ENCODE measurements at places on chromosomes 11 and 22.

GRCh38 chr22:47251911-47252310 is 489.5 kb downstream of the TBC1D22A start:
- DNase-seq, result no peak

DNA sequence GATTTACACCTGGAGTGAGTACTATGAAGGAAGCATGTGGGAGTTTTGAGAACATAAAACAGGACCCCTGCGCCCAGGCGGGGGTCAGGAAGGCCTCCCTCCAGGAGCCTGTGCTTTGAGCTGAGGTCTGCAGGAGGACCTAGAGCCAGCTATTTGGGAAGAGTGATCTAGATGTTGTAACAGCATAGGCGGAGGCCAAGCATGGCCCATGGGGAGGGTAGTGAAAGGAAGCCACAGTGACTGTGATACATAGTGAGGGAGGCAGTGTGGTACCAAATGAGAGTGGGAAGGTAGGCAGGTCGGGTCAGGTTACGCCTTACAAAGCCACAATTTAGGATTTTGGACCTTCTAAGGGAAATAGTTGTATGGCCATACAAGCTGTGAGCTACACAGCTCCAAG is 147.5 kb downstream of the PARVA start:
- DNase-seq, result no peak

DNA sequence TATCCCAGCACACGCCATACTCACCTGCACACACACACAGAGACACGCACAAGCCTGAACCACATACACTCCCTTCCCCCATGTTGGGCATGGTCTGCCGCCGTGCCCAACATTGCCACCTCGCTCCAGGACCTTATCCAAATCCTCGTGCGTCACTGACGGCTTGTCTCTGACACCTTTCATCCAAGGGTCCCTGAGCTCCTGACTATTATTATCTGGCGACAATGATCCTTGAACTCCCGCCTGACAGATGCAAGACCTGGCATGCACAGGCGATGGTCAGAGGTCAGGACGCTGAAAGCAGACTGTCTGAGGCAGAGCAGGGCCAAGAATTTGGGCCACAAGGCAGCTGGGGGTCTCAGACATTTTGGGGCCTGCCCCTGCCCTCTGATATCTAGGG is 4.2 kb downstream of the MB start:
- DNase-seq, result no peak

- DNase-seq, result no peak
Observed at GRCh38 chr11:11786771-11787170, 55.0 kb upstream of the USP47 start.

- DNase-seq, result no peak
Observed at GRCh38 chr11:61830237-61831105, 2.4 kb downstream of the FADS2 start.

DNA sequence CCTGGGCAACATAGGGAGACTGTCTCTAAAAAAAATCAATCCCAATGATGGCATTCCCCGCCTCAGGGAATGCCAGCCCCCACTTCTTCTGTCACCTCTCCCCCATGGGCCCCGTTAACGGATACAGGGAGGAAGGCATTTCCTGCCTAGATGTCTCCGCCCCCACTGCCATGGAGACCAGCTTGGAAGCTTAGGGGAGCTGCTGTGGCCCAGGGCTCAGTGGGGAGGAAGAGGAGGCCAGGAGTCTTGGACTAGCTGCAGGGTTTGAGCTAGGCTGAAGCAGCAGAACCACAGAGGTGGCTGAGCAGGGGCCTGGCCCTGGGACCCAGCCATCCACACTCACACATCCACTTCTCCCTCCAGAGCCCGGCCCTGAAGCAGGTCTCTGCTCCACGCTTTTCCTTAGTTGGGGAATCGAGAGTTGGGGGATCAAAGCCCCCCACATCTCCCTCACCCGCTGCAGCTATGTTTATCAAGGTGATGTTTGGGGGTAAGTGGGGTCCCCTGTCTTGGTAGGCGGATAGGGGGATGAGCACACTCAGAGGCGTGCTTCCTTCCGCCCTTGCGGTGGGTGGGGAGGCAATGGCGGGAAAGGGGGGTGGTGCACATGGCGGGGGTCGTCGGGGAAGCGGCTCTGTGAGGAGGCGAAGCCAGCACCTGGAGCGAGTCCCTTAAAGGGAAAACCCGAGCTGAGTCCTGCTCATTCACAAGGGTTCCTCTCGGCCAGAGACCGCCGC is at the start of gene C22orf15:
C22orf15 (plus strand) TSS at position 149 of the 737 bp plus-strand sequence; CDS start at position 466, 317 bp downstream.
- peak; percentile 4 for DNase-seq

- DNase-seq, result no peak
Observed at GRCh38 chr11:123046473-123047259, 15.3 kb downstream of the HSPA8 start.

- no peak for DNase-seq
Observed at GRCh38 chr11:73356979-73357860, 19.0 kb upstream of the RELT start.

DNA sequence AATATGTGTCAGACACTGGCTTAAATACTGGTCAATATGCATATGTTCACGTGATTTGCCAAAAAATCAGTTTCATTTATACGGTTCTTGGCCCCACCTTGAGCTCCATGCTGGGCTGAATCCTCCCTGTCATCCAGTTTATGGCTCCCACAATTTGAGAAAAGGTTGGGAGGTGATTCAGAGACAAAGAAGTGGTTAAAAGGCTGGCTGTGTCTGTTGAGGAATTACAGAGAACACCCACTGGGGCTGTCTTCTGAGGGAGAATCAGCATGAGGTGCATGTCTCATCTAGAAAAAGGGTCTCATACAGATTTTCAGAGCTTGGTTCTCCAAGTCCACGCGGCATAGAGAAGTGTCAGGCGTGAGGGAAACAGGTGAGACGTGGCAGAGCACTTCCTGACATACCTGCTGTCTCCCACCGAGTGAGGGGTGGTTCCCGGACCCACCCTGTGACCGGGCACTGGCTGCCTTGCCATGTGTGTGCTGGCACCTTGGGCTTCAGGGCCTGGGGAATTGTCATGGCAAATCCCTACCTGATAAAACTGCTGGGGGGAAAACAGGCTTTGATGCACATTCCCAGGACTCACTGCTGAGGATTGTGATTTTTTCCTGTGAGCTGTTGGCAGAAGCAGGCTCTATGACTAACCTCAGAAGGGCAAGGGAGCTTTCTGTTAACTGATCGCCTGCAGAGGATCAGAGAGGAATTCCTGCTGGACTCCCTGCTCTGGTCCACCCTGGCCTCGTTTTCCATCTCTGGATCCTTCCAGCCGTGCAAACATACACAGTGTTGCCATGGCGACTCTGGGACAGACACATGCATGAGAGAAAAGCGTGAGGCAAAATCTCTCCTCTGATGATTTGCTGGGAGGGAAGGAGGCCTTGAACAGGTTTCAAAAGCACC is 223.6 kb downstream of the ADAMTS15 start:
- peak; percentile 5 for DNase-seq

DNA sequence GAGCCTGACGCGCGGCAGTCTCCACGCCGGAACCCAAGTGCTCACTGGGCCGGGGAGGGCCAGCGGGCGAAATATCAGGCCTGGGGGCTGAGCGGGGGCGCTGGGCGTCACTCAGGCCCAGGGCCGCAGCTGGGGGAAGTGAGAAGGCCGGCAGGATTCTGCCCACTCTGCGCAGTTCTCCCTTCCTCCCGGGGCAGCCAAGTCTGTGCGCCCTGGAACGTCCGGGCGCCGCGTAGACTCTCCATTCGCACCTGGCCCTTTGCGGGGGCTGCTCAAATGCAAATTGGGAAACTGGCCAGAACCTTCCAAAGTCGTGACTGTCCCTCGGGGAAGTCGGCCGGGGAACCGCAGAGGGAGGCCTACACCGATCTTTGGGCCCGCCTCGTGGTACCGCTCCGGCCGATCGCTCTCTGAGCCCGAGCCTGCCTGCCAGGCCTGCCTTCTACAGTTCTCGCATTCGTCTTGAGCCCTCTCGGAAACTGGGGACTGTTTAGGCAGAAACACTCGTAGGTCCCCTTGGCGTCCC is 2.2 kb upstream of the SLC6A5 start:
- DNase-seq, result no peak

- DNase-seq, result no peak
Observed at GRCh38 chr11:111021131-111021530, 224.4 kb upstream of the POU2AF2 start.

- DNase-seq, result no peak
Observed at GRCh38 chr11:125091877-125092664, 19.4 kb downstream of the TMEM218 start.

DNA sequence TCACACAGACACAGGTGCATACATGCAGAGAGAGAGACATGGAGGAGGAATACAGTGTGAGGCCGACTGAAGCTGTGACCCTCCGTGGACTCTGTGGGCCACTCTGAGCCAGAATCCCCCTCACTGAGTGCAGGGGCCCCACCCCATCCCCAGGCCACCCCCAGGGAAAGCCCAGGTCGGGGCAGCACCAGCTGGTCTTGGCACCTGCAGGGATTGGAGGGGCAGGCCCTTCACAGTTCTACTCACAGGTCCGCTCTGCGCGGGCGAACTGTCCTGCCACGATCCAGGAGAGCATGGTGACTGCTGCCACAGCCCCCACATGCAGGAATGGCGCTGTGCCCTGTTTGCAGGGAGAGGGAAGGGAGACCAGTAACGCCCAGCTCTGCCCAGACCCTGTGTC is 16.3 kb upstream of the KLHL35 start:
- DNase-seq, result no peak

GRCh38 chr11:96187822-96188221 is 155.2 kb downstream of the MAML2 start:
- DNase-seq, result no peak

GRCh38 chr11:100793525-100793924 is 106.4 kb downstream of the ARHGAP42 start:
- no peak for DNase-seq

- no peak for DNase-seq
Observed at GRCh38 chr22:42937164-42937843, 77.6 kb downstream of the PACSIN2 start.

- DNase-seq, result no peak
Observed at GRCh38 chr22:17086296-17086695, 1.5 kb downstream of the IL17RA start.

DNA sequence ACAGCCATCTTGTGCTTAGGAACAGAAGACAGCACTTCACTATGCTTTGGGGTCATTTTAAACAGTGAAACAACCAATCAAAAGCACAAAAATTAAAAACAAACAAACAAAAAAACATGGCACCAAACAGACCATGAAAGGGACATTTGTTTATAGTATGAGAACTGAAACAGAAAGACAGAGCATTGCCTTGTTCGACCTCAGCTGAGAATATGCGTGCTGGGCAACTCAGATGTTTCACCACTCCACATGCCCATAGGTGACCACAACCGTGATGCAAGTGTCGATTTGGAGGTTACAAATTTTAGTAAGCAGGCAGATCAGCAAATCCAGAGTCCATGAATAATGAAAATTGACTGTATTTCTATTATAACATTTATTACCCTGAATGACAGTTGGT is 30.0 kb downstream of the NNMT start:
- DNase-seq, result no peak

DNA sequence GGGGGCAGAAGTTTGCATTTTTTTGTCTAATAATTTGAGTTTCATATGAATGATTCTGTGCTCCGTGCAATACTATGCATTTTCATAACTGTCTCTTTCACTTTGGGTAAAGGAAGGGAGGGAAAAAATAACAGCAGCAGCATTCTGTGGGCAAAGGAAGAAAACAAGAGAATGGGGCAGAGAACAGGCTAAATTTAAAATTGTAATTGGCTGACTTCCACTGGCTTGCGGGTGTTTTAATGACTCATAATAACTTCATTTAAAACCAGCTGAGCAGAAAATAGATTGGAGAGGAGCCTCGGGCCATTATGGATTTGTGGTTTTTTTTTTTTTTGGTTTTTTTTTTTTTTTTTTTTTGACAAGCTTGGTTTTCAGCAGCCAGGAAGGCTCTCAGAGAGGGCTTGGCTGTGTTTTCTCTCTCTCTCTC is 107.4 kb downstream of the ZBTB16 start:
- DNase-seq, result peak; percentile 84

DNA sequence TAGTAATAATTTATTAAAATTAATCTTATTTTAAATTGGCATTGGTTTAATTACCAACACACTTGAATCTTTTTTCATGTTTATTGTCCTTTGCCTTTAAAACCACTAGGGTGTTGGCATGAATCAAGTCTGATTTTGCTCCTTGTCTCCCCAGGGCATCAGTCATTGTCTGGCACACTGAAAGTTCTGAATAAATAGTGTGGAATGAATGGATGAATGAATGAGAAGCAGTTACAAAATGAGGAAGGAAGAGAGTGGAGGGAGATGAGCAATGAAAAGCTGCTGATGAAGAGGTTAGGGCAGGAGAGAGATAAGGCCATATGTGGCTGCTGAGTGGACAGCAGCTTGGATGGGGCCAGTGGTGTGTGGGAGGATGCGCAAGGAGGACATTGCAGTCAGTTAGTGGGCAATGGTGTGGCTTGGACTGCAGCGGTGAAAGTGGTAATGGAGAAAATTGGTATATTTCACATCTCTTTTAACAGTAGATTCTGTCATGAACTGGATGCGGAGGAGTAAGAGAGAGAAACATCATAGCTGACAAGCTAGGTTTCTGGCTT is 132.0 kb downstream of the SPON1 start:
- DNase-seq, result no peak

DNA sequence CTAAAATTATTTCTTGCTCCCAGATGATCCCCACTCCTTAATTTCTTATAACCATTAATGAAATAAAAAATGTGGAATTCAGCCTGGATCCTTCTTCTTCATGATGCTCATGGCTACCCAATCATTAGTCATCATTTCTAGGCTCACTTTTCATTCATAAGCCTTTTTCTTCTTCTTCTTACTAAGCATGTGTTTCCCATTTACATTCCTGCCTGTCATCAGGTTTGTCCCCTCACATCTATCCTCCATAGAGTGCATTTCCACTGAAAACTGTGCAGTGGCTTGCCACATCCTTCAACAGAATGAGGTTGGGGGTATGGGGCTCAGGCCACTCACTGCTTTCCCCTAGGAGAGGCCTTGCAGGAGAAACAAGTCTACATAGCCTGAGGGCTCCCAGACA is 35.8 kb upstream of the NTM start:
- DNase-seq, result no peak

DNA sequence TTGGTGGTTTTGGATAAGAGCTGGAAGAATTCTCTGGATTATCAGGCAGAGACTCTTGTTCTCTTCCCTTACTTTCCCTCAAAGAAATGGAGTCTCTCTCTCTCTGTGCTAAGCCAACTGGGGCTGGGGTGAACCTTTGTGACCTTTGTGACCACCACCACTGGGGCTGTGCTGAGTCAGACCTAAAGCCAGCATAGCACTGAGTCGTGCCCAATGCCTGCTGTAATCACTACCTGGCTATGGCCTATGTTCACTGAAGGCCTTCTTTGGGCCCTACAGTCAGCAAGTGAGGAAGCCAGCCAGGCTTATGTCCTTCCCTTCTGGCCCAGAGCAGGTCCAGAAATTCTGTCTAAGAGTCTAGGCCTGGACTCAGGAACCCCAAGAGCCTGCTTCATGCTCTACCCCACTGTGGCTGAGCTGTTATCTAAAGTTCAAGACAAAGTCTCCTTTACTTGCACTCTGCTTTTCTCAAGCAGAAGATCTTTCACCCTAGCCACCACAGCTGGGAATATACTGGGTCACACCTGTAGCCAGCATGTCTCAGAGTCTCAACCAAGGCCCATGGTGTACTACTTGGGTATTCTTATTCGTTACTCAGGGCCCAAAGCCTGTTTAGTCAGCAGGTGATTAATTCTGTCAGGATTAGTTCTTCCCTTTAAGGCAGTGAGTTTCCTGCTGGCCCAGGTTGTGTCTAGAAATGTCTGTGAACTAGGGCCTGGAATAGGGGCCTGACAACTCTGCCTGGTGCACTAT is 86.0 kb downstream of the EHF start:
- DNase-seq, result no peak

Data from NCI-H2081 (cell line).